ENCODE measurements at places on chromosomes 4 and X.

DNA sequence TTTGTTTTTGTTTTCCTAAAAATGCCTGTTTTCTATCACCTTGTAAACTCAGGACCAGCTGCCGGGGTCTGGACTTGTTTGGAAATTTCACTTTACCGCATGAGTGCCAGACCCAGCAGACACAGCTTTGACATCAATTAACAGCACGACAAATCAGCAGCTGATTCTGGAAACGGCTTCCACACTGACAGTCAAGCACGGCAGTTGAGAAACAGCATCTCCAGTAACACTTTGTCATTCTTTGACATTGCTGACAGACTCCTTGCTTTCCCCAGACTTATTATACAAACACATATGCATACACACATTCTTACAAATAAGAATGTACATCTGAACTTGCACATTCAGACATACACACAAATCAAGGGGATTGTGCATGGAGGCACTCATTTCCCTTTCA is 1017.6 kb upstream of the HS3ST1 start:
- no peak for DNase-seq

GRCh38 chrX:114581528-114582263 is 2.2 kb upstream of the HTR2C start:
- DNase-seq = no peak

DNA sequence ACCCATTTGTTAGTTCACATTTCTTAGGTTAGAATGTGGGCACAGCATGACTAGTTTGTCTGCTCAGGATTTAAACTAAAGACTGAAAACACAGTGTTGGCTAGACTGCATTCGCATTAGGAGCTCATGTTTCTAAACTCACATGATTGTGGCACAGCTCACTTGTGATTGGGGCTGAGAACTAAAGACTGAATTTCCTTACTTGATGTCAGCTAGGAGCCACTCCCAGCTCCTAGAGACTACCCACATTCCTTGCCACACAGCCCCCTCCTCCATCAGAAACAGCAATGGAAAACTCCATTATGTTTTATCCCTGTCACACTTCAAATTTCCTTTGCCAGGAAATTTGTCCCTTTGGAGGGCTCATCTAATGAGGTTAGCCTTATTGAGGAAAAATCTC is 170.2 kb upstream of the NUDT6 start:
- DNase-seq = no peak

- DNase-seq = no peak
Observed at GRCh38 chr4:141195095-141195707, 25.5 kb upstream of the ZNF330 start.

DNA sequence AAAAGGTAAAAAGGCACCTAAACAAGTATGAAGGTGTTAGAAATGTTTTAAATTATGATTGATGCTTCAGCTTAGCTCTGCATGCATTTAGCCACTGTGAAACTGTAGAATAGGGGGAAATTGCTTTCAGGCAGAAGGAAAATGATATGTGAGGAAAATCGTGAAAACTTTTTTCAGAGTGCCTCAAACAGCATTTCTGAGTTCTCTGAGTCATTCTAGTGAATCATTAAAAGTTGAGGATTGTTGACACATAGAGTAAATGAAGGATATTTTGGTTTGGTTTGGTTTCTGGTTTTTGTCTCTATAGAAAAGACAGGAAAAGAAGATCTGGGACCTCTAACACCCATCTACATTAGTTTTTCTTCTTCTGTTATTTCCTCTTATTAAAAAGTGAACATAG is 332.5 kb upstream of the TRAM1L1 start:
- no peak for DNase-seq

GRCh38 chr4:95500361-95500760 is 48.4 kb downstream of the UNC5C start:
- DNase-seq = no peak

- no peak for DNase-seq
Observed at GRCh38 chrX:119643696-119644095, 37.5 kb upstream of the NKRF start.
